Activated CD4-positive, alpha-beta memory T cell treated with anti-CD3 and anti-CD28 coated beads for 36 hours (primary cell): ENCODE measurements at places on chromosomes 5 and 9. TPM values are rescaled to one million over a fixed set of nuclear protein-coding genes. Genes with fewer than 3 reads are reported as not detected.

PIP5KL1 gene
- total RNA-seq, result 2.9 TPM

- no peak for DNase-seq
Measured at GRCh38 chr5:58497921-58498320, 6.7 kb downstream of the GAPT start.

LECT2 gene
- total RNA-seq, result not detected

GRCh38 chr9:111926421-111926875, 29.8 kb downstream of the UGCG start:
- DNase-seq, result peak; percentile 72

BTNL3 gene
- not detected for total RNA-seq

DNA sequence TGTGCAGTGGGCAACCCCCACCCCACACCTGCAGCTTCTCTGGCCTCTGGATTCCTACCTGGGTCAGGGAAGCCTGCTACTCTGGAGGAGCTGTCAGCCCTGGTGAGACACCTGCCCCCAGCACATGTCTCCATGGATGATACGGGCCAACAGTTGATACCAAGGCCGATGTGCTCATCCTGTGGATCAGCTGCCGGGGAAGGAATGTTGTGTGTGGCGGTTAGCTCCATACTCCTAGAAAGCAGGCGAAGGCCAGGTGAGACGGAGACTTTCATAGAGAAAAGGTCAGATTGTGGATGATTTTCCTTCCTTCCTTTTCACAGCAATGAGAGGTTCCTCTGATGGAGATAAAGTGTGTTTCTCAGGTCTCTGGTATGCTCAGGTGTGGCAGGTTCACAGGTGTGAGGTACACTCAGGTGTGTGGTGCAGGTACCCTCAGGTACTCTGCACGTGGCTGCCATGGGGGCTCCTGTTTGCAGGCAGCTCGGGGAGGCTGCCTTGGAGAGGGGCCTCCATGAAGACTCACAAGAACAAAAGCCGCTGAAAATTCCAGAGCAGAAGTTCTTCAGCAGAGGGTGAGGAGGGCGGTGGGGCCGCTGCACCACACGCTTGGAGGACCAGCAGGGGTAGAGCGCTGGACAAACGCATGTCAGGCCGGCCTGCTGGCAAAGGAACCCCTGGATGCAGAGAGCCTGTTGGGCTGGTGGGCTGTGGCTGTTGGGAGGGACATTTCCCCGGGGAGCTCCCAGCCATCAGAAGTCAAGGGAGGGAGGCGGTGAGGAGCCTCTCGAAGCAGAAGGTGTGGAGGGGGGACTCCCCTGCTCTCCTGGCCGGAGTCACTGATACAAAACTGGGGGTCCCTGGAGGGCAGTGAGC, 5.1 kb upstream of the AHRR start:
- DNase-seq, result no peak

GRCh38 chr5:179777456-179777855, 16.3 kb upstream of the LTC4S start:
- no peak for DNase-seq

GABBR2 gene
- not detected for total RNA-seq

DNA sequence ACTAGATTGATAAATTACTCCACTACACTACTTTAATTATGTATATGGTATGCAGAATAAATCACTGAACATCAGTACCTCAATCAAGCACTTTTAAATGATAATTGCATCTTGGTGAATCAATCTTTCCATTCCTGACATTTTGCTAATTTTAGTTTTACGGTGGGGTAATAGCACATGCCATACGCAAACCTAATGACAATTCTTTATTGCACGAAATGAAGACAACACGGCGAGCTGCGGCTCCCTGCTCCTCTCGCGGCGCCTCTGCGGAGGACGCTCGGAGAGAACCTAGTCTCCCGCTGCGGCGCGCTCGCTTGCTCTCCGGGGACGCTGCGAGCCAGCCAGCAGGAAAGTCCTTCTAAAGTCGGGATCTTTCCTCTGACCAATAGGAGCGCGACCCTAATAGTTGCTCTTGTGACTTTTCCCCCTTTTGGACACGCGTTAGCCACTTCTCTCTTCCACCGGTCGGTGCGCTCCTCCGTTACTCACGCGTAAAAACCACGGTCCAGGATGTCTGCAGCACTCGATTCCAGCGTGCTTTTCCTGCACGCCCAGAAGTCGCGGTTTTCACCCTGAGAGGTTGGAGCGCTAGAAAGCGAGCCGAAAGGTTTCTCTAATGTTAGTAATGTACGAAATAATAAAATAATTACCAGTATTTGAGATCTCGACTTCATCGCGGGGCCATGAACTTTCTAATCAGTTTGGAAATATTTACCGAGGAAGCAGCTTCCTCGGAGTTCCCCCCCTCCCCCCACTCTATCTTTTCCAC, 1.0 kb upstream of the MEF2C start:
- DNase-seq, result peak; percentile 16

GRCh38 chr5:164921722-164922121, 1416.3 kb downstream of the MAT2B start:
- no peak for DNase-seq

DNA sequence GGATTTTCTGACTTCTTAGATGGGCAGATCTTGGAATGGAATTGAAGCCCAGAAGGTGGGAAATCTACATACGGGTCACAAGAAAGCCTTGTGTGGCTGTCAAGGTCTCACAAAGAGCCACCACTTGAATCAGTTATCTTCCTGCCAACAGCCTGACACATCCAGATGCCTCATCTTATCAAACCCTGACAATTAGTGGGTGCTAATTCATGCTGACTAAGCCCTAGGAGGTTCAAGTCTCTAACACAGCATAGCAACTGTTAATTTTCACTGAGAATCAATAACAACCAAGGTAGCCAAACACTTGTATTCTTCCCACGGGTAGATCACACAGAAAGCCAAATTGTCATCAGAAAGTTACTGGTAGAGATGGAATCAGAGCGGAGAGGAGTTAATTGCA, 222.2 kb downstream of the TMEM167A start:
- DNase-seq, result no peak

GRCh38 chr9:131178382-131178781, 53.0 kb downstream of the NUP214 start:
- peak; percentile 84 for DNase-seq

PDE6A gene
- not detected for total RNA-seq

DNA sequence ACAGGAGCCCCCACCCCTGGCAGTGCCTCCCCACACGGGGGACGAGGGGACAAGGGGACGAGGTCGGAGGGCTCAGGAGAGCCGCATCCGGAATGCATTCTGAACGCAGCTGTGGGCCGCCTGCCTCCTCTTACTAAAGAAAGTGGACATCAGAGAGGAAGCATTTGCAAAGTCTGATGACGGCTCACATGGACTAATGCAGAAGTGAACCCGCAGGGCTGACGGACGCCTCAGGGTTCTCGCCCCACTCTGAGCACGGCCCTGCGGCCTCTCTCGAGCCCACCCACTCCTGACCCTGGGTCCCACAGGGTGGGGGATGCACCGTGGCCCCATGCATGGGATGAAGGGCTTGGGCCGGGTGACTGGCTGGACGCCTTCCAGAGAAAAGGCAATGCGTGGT, 5.9 kb downstream of the LPCAT1 start:
- no peak for DNase-seq

DNA sequence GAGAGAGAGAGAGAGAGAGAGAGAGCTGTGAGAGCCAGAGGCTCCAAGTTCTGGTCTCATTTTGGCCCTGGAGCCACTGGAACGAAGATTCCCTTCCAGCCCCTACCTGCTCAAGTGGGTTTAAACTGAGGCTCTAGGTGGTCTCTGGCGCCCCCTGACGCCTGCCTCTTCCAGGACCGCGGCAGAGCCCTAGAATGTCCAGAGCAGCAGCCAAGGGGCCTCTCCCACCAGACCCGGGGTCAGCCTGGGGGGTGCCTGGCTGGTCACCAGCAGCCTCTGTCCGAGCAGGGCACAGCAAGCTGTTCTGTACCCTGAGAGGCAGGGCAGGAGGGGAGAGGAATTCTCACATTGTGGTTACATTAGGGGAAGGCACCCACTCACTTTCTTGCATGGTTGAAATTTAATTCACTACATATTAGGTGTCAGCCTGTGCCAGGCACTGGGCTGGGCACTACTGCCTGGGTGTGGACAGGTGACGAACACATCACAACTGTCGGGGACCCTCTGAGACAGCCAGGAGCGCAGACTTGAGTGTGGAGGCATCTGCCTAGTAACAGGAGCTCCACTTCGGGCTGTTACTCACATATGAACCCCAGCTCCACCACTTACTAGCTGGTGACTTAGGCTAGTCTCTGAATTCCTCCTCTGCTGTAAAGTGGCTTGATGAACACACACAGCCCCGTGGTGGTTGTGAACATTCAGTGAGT, 44.5 kb downstream of the AMBP start:
- peak; percentile 15 for DNase-seq

- no peak for DNase-seq
Measured at GRCh38 chr5:59356813-59357380, 536.6 kb downstream of the PDE4D start.

- DNase-seq, result no peak
Measured at GRCh38 chr5:125310749-125311148, 564.3 kb upstream of the ZNF608 start.

- DNase-seq, result no peak
Measured at GRCh38 chr5:41772785-41773442, 97.3 kb downstream of the OXCT1 start.

GRCh38 chr5:148740966-148741742, 85.3 kb upstream of the ADRB2 start:
- DNase-seq, result no peak

GRCh38 chr5:36638056-36638455, 31.6 kb downstream of the SLC1A3 start:
- DNase-seq, result no peak

TMEM174 gene
- not detected for total RNA-seq

LNPEP gene
- 45.8 TPM for total RNA-seq

DNA sequence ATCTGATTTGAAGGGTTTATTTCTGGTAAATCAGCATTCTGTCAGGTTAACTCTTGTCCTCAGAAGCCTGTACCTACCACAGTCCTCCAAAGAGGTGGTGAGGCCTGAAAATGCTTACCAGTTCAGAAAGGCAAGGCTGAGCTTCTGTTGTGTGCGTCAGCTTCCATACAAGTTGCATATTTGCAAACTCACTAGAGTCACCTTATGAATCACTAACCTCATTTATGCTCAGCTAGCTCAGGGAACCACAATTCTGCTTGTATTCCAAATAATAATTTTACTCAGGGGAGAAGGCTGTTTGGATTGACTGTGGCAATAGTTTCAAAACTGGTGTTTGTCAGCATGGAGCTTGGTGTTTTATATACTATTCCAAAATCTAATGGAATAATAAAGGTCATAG, 355.1 kb upstream of the RFX3 start:
- peak; percentile 9 for DNase-seq

GRCh38 chr5:133384120-133384855, 228.1 kb downstream of the FSTL4 start:
- DNase-seq, result no peak

UAP1L1 gene
- total RNA-seq, result 7.7 TPM

- no peak for DNase-seq
Measured at GRCh38 chr5:150429410-150429873, 16.7 kb upstream of the CD74 start.

AHRR gene
- 16.8 TPM for total RNA-seq

- DNase-seq, result no peak
Measured at GRCh38 chr5:99331061-99331460, 402.3 kb upstream of the CHD1 start.

DNA sequence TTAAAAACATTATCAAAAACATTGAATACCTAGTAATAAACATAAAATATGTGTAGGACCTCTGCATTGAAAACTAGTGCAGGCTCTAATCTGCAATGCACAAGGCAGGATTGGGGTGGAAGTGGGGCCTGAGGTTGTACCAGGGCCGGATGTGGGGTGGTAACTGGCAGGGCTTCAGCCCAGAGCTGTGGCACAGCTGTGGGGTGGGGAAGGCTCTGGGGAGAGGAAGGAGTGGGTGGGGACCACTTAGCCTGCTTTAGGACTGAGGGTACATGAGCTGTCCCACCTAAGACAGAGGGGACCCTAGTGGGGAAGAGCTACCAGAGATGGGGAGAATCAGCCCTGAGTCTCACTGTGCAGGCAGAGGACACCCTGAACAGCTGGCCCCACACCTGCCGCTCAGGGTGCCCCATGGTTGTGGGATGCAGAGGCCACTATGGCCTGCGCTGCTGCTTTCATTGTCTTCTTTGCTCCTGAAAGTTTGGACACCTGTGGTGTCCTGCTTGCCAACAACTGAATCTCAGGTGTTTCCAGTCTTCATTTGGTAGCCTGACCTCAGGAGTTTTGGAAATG, 311.4 kb downstream of the TLE4 start:
- peak; percentile 45 for DNase-seq

DMGDH gene
- total RNA-seq, result 1.7 TPM

CDH12 gene
- total RNA-seq, result not detected

C1QTNF2 gene
- not detected for total RNA-seq

MAMDC4 gene
- 14.3 TPM for total RNA-seq

RAB24 gene
- 22.1 TPM for total RNA-seq

DNA sequence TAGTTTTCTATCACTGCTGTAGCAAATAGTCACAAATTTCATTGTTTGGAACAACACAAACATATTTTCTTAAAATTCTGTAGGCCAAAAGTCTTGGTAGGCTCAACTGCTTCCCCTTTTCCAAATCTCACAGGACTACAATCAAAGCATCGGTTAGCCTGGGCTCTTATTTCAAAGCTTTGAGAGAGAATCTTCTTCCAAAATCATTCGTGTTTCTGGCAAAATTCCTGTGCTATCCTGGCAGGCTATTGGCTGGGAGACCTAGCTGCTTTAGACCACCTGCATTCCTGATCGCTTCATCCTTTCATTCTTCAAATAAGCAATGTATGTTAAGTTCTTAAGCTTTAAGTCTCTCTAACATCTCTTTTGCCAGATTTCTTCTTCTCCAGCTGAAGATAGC, 629.8 kb upstream of the CDH18 start:
- no peak for DNase-seq

C5orf58 gene
- total RNA-seq, result not detected

DNA sequence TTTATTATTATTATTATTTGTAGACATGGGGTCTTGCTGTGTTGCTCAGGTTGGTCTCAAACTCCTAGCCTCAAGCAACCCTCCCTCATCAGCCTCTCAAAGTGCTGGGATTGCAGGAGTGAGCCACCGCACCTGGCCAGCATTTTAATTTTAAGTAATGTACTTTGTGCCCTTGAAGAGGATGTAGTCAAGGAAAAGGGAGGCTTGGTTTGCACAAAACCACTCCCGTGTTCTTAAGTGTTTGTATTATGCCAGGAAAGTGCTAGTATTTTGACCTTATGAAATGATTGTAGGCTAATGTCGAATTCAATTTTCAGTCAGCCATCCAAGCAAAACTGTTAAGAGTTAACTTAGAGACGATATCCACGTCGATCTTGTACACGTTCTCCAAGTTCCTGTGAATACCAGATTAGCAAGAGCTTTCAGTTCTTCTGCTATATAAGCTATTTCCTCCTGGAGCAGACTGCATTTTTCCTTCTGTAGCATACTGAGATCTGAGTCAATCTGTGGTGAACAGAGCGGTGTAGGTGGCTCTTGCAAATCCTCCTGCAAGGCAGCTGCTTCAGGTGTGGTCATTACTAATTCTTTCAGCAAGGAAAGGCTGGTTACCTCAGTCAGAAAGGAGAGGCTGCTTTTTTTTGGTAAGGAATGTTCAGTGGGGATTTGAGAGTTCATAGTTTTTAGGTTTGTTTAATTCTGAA, 23.7 kb downstream of the CCDC171 start:
- no peak for DNase-seq
